ENCODE measurements at places on chromosomes 2 and 18.

DNA sequence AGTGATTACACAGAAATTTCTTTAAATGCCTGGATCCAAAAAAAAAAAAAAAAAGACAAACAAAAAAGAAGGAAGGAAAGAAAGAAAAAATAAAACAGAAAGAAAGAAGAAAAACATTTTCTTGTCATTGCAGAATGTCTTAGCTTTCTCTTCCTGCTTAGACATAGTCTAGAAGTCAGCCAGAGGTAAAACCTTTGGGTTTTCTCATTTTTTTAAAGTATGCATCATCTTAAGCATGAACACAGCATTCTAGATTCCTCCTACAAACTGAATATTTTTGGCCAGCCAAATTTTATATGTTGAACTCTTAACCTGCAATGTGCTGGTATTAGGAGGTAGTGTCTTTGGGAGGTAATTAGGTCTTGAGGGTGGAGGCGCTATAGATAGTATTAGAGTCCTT is 243.9 kb downstream of the TRIB2 start:
- DNase-seq = no peak

DNA sequence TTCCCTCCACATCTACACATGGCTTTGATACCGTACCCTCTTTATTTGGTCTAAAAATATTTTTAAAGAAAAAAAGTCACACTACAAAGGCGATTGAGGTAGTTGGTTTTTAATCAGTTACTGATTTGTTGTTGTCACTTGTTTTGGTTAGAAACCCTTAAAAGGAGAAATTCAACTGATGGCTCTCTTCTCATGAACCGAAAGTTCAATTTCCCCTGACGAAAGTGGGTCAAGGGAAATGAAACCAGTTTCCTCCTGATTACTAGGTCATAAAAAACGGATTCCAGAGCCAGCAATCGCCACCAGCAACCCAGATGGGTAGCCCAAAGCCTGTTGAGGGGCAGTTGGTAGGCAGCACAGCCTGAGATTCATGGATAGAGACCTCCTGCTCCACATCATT is 63.2 kb downstream of the DLGAP1 start:
- no peak for DNase-seq

DNA sequence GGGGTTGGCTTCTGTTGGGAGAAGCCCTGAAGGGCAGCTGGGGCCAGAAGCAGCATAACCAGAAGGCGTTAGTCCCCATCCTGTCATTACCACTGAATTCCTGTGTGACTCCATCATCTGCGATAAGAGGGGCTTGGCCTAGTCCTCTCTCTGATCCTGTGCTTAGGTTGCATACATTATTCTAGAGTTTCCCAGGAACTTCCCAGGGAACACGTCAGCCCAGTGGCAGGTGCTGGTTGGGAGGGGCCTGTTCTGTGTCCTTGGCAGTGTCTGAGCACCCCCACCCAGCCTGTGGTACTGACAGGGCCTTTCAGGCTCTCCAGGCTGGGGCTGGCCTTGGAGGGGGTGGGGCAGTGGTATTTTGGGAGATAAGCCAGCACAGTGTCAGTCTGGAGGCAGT is 4.5 kb upstream of the TOGARAM2 start:
- DNase-seq = no peak

DNA sequence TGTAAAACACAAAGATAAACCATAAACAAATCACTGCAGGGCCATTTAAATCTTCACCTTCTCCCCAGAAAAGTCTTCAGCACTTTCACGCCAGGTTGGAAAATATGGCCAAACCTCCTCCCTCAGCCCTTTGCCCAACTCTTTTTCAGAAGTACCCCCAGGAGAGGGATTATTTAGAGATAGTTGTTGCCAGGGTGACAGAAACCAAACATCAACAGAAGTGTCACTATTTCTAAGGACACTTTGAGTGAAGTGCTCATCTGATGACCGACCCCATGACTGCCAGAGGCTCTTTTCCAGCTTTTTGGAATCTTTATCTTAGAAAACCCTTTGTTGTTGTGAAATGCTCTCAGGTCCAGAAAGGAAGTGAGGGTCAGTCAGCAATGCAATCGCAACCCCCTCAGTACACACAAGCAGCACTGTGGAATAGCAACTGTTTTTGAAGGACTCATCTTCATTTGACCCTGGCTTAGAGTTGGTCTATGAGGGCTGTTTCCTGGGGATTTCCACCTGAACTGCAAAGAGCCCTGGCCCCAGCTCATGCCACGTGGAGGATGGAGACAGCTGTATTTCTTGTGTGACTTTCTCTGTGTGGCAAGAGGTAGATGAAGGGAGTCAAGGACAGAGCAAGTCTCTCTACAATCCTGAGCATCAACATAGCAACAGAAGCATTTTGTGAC is 114.0 kb upstream of the STON1 start:
- DNase-seq = no peak

DNA sequence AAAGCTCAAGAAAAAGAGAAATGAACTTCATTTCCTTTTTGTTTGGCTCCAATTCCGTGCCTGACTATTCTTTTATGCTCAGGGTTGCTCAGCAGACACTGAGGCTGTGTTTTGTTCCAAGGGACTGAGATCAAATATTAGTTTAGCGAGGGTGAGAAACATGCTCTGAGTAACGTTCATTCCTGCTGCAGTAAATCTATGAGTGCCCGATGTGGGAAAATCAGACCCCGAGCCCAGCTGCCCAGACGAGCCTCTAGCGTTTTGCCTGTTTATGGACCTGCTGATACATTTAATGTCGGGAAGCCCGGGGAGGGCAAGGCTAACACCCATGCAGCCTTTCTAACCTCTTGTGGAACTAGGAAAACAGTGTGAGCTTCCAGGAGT is 119.2 kb downstream of the VAPA start:
- DNase-seq = no peak

DNA sequence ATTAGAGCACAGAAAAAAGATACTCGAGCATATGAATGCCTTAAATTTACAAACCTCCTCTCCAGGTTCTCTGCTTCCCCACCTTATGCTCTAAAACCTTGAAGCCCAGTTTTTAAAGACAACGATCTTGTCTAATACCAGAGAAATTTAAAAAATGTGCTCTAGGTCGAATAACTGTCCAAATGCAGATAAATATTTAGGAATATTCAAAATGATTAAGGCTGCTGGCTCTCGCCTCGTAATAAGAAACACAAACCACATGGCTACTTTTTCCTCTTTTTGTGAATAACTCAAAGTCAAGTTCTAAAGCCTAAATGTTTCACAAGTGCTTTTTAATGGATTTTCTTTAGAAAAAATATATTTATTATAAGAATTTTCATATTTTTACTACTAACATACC is 101.3 kb downstream of the SATB2 start:
- DNase-seq = no peak

- DNase-seq = no peak
Observed at GRCh38 chr2:2739231-2739795, 408.2 kb upstream of the MYT1L start.

- DNase-seq = no peak
Observed at GRCh38 chr2:25204190-25204838, 35.9 kb upstream of the POMC start.

DNA sequence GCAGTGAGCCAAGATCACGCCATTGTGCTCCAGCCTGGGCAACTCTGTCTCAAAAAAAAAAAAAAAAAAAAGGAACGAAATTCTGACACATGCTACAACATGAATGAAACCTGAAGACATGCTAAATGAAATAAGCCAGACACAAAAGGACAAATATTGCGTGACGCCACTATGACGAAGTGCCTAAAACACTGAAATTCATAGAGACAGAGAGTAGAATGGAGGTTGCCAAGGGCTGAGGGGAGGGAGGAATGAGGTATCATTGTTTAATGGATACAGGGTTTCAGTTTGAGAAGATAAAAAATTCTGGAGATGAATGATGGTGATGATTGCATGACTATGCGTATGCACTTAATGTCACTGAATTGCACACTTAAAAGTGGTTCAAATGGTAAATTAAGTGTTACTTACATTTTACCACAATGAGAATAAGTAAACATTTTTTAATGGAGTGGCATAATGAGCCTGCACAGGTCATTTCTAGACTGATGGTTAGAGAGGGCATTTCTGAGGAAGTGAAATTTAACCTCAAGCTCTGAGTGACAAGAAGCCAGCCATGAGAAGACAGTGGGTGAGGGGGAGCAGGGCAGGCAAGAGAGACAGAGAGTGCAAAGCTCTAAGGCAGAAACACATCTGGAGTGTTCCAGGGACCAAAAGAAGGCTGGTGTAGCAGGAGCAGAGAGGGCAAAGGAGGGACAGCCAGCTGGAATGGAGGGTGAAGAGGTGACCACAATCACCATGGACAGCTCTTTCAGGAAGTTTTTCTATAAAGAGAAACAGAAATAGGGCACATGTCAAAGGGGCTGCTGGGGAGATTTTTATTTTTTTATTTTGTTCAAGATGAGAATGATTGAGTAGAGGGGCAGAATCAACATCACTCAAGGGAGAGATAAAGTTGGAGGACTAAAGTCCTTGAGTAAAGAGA is 20.6 kb upstream of the EXOC6B start:
- DNase-seq = no peak

GRCh38 chr2:216904974-216905373 is 45.1 kb upstream of the TNP1 start:
- DNase-seq = no peak

DNA sequence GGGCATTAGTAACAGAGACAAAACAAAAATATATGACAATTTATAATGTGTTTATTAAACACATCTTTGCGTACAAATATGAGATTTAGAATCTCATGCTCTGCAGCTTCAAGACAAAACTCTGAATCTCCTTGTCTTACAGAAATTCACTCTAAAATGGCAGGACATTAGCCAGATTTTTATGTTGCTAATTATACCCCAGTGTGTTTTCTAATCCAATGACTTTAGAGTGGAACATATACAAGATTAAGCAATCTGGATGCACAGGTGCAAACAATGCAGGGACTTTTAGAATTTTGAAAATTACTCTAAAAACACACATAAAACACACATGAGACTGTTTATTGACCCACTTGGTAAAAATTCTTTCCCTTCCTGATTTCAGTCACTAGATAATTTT is 85.9 kb downstream of the CALCRL start:
- DNase-seq = no peak

GRCh38 chr18:57362714-57363113 is 10.4 kb downstream of the ST8SIA3 start:
- no peak for DNase-seq

DNA sequence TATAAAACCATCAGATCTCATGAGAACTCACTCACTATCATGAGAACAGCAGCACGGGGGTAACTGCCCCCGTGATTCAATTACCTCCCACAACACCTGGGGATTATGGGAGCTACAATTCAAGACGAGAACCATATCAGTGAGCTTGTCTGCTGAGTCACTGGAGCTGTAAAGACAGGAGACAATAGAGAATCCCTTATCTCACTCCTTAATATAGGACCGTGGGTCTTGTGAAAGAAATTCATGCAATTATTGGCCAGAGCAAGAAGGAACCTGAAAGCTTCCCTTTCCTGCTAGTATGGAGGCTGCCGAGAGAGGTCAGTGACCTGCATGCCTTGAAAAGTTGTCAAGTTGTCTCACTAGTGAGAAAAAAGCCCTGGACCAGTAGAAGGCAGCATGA is 9.5 kb upstream of the TNFAIP6 start:
- DNase-seq = no peak

GRCh38 chr2:228642861-228643260 is 461.4 kb upstream of the SPHKAP start:
- DNase-seq = no peak

DNA sequence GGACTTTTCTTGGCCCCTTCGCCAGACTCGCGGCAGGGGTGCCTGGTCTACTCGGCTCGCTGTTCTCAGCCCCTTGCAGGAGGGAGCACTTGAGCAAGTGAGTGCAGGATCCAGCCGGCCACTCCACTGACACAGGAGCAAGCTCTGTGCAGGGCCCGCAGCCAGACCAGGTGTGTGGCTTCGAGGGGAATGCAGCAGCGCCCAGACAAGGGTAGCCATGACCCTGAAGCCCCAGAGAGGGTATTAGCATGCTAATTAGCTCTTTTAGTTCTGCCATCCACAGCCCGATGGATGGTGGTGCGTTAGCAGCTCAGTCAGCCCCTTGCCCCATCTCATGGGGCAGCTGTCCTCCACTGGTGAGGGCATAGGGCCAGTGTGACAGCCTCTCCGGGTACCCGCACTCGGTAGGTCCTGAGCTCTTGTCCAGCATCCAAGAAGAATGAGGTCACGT is 103.2 kb upstream of the HS6ST1 start:
- no peak for DNase-seq

DNA sequence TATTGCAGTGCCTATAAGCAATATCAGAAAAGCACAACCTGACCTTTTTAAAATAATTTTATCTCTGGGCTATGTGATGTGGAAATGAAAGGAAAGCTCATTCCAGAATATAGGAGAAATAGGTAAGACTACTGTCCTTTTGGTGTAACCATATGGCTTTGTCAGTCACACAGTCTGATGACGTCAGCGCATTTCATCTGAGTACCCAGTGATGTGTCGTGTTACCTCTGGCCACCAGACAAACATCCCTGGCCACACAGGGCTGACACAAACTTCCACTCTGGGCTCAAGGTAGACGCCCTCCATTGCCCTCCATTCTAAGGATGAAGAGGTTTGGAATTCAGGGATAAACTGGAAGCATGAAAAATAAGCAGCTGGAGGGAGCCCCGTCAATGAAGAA is 506.7 kb downstream of the CMPK2 start:
- DNase-seq = no peak

- DNase-seq = no peak
Observed at GRCh38 chr2:2849464-2850217, 518.6 kb upstream of the MYT1L start.

DNA sequence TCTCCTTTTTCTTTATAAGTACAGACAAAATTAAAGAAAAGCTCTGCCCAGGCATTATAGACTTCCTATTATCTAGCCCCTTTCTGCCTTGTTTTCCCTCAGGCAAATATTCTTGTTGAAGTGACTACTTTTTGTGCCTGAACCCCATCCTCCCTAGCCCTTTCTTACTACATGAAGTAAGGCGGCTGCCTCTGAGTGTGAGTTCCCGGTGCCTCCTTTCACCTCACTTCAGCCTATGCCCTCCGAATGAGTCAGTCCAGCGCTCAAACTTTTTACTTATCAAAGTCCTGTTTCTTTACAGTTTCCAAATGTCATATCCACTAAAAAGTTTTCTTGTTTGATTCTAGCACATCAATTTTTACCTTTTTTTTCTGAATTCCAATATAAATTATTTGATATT is 778.3 kb upstream of the NRXN1 start:
- no peak for DNase-seq

DNA sequence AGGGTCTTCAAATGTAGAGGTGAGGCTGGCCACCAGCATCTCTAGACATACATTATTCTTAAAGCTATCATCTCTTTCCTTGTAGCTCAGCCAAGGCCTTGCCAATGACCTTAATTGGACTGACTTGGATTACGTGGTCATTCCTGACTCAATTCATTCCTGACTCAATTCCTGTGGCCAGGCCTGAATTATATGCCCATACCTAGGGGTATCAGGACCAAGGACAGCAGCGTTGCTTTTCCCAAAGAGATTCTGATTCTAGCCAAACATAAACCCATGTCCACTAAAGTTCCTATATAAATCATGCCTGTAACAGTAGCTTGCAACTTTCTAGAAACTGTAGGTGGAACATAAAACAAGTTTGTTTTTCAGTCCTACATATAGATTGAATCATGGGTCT is 231.7 kb downstream of the ARL6IP6 start:
- DNase-seq = no peak

All from fibroblast of skin of left biceps (primary cell).